ENCODE measurements at places on chromosomes 12 and 14.

GRCh38 chr12:117738233-117738632 lies 230.6 kb downstream of the KSR2 start:
- no peak for DNase-seq

DNA sequence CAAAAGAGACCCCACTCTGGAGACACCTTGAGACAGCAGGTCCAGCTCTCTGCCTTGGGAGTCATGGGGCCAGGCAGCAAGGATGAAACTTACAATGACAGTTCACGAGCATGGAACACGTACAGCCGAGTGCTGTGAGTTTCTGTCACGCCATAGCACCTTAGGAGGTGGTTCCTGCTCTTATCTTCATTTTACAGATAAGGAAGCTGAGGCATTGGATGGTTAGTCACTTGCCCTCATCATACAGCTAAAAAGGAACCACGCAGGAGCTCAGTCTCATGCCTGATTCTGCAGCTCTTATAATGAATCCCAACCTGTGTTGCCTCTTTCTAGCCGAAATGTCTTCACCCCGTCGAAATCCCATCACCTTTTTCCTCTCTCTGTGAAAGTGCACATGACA lies 39.9 kb downstream of the C14orf132 start:
- DNase-seq: no peak

DNA sequence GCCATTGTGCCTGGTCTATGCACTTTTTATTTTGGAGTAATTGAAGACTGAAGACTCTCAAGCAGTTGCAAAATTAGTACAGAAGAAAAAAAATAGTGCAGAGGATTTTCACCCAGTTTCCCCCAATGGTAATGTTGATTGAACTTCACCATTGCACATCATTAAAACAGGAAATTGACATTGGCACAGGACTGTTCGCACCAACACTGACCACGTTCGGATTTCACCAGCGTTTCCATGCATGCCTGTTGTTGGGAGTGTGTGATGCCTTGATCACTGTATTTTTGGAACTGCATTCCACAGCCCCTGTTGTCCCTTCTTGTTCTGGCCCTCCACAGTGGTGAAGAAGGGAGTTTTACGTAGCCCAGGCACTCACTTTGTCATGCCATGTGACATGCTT lies 67.1 kb downstream of the FOXN4 start:
- no peak for DNase-seq

GRCh38 chr14:95683793-95684192 lies 2.4 kb upstream of the TCL1B start:
- no peak for DNase-seq

DNA sequence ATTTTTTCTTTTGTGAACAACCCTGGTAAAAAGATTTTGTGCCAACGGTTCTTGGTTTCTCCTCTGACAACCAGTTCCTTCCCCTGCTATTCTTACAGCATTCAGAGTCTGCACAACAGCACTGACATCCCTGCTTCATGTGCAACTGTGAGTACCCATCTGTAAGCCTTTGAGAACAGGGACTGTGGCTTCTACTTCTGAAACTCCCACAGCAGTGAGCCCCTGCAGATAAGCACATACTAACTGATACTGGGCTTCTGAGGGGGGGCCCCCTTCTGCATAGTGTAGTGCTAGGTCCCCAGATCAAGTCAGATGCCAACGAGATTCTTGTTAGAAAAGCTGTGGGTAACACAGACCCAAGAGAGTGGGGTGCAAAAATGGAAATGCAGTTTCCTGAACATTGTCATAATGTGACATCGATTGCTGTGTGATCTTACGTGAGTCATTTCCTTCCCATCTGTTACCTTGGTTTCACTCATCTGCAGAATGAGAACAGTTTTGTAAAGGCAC lies 11.1 kb upstream of the NINJ2 start:
- DNase-seq: no peak
